ENCODE measurements at places on chromosomes 7 and 10.

- no peak for DNase-seq
These were observed 26.0 kb downstream of the LARP4B start for GRCh38 chr10:905503-905902.

GRCh38 chr7:32298408-32299132, 191.6 kb downstream of the LSM5 start:
- peak; percentile 39 for DNase-seq

DNA sequence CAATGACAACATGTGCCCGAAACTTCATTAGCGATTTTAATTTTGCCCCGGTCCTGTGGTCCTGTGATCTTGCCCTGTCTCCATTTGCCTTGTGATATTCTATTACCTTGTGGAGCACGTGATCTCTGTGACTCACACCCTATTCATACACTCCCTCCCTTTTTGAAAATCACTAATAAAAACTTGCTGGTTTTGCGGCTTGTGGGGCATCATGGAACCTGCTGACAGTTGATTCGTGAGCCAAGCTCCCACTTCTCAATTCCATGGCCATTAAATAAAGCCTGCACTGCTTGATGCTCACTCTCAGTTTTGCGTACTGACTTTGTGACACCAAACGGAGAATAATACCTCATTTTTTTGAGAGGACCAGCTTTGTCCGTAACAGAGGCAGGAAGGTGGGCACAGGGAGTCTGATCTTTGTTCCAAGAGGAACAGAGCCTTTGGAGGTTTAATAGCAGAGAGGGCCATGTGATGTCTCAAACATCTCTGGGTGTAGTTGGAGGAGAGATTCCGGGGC, 3.8 kb upstream of the ADAMTS14 start:
- no peak for DNase-seq

- DNase-seq: no peak
These were observed 259.8 kb upstream of the TCERG1L start for GRCh38 chr10:131571346-131571745.

DNA sequence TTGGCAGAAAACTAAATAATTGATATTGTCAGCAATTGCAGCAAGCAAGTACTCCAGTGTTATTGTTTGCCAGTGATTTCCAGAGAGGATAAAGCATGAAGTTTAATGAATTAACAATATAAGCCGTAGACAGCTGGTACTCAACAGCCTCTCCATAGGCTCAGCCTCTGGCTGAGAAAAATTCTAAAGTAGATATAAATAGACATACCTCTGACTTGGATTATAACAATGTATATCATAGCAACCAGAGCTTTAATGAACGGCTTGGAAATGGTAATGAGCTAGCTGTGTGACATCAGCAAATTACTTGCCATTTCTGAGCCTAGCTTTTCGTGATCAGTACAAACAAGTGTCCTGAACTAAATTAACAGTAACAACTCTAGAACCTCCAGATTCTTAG, 1055.4 kb upstream of the AUTS2 start:
- no peak for DNase-seq

DNA sequence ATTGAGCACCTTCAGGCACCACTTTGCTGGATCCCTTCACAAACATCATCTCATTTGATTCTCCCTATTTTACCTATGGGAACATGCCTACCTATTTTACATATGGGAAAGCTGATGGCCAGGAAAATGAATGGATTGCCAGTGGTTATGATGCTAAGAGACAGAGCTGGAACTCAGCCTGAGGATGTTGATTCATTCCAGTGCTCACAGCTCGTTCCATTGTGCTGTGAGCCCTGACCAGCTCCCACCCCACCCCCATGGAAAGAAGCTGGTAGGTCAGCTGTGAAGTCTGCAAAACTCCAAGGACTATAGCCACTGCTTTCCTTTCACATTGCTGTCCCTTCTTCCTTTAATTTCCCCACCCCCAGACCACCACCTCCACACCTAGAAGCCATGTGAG, 9.6 kb downstream of the UBTD1 start:
- no peak for DNase-seq

DNA sequence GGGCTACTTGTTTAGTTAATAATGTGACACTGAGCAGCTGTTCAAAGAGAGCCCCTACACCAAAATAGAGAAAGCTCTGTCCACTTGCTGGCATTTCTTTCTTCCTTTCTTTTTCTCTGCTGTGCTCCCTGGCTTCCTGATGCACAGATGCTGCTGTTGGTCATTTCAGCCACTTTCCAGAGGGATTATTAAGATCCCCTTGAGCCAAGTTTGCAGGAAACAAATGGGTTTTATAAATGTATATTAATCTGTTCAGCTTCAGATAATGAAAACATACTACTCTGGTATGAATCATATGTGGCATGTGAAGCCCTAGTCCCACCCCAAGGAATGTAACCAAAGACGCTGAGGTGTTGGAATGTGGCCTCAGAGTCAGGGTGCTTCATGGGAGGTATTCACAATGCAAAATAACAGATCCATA, 638.2 kb upstream of the FZD8 start:
- no peak for DNase-seq

- no peak for DNase-seq
These were observed 52.7 kb downstream of the GCC1 start for GRCh38 chr7:127532736-127533135.
